ENCODE measurements at places on chromosomes 11 and 22. TPM values are rescaled to one million over a fixed set of nuclear protein-coding genes. Genes with fewer than 3 reads are reported as not detected.

- DNase-seq = peak; percentile 82
Measured at GRCh38 chr22:45553351-45554039, 50.8 kb downstream of the FBLN1 start.

The KRTAP5-11 gene
- not detected for total RNA-seq

DNA sequence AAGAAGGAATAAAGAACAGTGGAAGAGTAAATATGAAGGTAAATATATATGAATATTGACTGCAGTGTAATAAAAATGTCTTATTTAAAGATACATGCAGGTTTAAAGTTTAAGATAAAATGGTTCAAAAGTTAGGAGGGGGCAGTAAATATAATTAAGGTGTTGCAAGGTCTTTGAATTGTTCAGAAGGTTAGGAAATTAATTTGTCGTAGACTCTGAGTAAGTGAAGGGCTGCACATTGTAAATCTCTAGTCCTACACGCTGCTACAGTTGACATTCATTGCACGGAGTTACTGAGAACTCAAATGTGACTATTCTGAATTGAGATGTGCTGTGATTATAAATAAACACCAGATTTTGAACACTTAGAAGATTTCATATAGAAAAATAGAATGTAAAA lies 69.8 kb upstream of the PRODH start:
- no peak for DNase-seq

The TREH gene
- total RNA-seq = not detected

The DPAGT1 gene
- total RNA-seq = 43.6 TPM

DNA sequence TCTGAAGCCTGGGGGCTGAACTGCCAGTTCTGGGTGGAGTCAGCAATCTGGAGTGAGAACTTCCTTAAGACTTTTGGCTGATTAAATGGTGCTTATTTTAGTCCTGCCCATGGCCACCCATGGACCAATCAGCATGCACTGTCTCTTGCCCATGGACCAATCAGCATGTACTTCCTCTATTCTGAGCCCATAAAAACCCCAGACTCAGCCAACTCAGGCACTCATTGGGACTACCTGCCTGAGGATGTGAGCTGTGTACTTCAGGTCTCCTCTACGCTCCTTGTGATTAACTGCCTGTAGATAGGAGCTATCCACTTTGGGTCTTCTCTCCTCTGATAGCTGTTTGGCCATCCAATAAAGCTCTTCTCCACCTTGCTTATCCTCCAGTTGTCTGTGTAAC lies 342.3 kb upstream of the CCDC179 start:
- no peak for DNase-seq

DNA sequence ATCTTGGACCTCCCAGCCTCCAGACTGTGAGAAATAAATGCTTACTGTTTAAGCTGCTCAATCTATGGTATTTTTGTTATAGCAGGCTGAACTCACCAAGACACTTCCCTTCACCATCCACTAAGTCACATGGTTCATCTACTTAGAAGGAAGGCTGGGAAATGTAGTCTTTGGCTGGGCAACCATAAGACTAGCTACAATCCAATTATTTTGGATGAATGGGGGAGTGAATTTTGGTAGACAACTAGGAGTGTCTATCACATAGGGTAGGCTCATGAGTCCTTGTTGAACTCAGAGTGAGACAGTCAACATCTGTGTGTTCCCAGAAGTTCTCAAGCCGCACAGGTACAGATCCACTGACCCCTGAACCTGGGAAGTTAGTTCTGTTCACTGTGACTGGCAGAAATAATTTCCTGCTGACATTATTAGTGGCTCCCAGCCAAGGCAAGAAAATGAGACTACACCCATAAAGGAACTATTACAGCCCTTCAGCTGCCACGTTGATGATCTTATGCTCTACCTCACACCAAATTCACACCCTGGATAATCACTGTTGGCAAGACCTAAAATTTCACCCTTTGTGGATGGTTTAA lies 3.1 kb upstream of the SLC35C1 start:
- DNase-seq = no peak

GRCh38 chr11:111301842-111302118 lies 3.4 kb downstream of the POU2AF3 start:
- DNase-seq = no peak

DNA sequence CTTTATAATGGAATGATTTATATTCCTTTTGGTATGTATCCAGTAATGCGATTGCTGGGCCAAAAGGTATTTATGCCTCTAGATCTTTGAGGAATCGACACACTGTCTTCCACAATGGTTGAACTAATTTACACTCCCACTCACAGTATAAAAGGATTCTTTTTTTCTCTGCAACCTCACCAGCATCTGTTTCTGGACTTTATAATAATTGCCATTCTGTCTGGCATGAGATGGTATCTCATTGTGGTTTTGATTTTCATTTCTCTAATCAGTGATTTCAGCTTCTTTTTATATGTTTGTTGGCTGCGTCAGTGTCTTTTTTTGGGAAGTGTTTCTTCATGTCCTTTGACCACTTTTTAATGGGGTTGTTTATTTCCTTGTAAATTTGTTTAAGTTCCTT lies 679.3 kb downstream of the JRKL start:
- DNase-seq = no peak

The SOX6 gene
- 0.15 TPM for total RNA-seq

DNA sequence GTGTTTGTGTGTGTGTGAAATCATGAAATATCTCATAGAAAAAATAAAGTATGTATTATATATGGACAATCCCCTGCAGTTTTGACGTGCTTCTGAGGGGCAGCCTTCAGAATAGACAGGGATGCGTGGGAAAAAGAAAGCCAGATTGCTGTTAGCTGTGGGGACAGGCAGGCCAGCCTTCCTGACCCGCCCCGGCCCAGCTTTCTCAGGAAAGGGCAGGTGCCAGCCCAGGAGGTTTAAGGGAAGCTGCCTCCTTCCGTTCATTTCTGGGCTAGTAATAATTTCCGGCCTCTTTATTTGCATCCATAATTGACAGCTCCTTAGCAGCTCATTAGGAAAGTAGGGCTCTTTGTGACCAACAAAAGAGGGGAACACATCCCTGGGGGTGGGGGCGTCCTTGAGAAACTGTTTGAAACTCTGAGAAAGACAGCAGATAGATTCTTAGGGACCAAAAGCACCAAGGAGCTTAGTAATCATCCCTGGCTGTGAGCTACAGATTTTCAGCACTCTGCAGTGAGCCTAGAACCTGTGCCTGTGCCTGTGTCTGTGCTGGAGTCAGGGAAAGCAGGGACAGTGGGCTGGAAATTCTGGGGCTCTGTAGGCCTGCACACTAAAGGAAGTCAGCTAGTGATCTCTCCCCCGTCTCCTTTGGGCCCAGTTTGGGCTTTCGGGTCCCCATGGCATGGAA lies 632.9 kb upstream of the CADM1 start:
- no peak for DNase-seq

- DNase-seq = no peak
Measured at GRCh38 chr11:88507771-88508417, 170.4 kb upstream of the CTSC start.

The MUC6 gene
- not detected for total RNA-seq

The MS4A18 gene
- not detected for total RNA-seq

The SAA4 gene
- total RNA-seq = not detected

DNA sequence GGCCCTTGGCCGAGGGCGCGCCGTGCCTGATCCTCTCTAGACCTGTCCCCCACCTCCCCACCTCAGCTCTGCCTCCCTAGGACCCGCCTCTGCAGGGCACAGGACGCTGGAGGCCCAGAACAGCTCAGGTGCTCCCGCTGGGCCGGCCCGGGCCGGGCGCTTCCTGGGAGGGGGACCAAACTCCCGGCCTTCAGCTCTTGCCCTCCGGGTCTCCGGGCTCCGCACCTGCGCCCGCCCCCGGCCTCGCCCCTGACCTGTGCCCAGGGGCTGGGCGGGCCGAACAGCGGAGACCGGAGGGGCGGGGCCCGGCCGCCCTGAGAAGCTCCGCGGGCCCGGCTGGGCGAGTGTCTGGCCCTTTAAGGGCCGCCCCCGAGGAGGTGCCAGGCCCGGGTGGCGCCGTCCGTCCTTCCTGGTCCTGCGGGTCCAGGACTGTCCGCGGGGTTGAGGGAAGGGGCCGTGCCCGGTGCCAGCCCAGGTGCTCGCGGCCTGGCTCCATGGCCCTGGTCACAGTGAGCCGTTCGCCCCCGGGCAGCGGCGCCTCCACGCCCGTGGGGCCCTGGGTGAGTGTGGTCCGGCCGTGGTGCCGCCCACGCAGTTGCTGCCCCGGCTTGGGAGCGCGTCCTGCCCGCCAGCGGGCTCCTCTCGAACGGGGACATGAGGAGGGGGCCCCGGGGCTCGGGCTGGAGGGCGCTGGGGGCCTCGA lies at the start of gene SSH3:
Gene SSH3 (plus strand): TSS at position 399 of the 703 bp plus-strand sequence. CDS start 96 bp downstream, at position 495.
- DNase-seq = peak; percentile 84

- peak; percentile 31 for DNase-seq
Measured at GRCh38 chr22:20425566-20426258, 11.9 kb downstream of the SCARF2 start.

The SCUBE1 gene
- 1.2 TPM for total RNA-seq

The GAL gene
- 65.2 TPM for total RNA-seq

DNA sequence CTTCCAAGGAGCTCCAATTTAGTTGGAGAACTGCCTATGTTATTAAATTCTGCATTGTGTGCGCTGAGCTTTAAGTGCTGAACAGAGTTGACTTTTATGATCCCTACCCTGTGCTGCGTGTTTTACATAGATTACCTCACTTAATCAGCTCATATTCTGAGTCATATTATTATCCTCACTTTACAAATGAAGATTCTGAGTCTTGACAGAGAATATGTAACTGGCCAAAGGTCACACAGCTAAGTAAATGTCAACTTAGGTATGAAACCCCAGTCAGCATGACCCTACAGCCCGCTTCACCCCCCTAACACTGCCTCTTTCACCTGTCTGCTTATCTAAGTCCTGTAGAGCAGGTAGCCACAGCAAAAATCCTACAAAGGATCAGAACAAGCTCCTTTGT lies 19.8 kb upstream of the TMPRSS5 start:
- no peak for DNase-seq

The TRIM29 gene
- not detected for total RNA-seq

- peak; percentile 82 for DNase-seq
Measured at GRCh38 chr11:30914143-30914762, 328.1 kb upstream of the MPPED2 start.

- no peak for DNase-seq
Measured at GRCh38 chr22:50416996-50417395, 57.8 kb downstream of the SBF1 start.

GRCh38 chr22:47687346-47687655 lies 924.9 kb downstream of the TBC1D22A start:
- no peak for DNase-seq

DNA sequence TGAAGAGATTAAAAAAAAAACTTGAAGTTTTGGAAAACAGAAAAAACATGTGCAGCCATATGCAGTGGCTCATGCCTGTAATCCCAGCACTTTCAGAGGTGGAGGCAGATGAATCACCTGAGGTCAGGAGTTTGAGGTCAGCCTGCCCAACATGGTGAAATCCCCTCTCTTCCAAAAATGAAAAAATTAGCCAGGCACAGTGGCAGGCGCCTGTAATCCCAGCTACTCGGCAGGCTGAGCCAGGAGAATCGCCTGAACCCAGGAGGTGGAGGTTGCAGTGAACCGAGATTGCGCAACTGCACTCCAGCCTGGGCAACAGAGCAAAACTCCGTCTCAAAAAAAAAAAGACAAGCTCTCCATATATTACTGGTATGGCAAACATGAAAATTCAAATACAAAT lies 7.6 kb downstream of the DLG2 start:
- no peak for DNase-seq

DNA sequence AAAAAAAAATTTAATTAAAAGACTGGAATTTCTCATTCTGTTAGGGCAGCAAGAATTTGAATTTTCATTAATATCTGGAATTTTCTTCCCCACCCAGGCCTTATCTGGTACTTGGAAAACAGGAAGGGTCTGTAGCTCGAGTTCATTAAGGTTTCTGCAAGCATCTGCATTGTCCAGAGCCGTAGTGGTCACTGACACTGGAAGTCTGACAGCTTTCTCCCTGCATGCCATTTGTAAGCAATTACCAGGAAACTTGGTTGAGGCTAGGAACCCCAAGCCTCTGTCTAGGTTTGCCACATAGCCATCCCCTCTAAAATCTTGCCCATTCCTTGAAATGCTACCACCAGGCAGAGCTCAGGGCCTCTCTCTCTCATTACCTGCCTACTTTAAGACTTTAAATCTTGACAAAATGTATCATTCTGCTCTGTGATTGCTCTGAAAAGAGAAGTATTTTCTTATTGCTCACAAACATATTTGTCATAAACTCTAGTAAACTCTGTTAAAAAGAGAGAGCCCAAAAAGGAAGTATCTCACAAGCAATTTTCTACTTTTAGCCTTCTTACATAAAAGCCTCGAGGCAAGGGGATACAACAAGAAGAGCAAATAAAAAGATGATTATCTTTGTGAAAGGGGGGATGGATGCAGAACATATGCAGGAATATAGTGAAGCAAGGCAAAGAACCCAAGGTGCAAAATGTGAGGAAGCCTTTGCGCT lies 5.5 kb upstream of the PGM2L1 start:
- no peak for DNase-seq

GRCh38 chr11:101211407-101211975 lies 81.9 kb upstream of the PGR start:
- no peak for DNase-seq

- DNase-seq = no peak
Measured at GRCh38 chr11:46711303-46711702, 7.7 kb upstream of the F2 start.

The SHISAL1 gene
- total RNA-seq = 3.0 TPM

- DNase-seq = no peak
Measured at GRCh38 chr11:134752964-134753770, 341.1 kb upstream of the B3GAT1 start.

GRCh38 chr22:41028841-41029240 lies 63.6 kb upstream of the EP300 start:
- no peak for DNase-seq

GRCh38 chr11:35109041-35109440 lies 29.9 kb upstream of the CD44 start:
- no peak for DNase-seq

The POLR3H gene
- 68.2 TPM for total RNA-seq

- peak; percentile 89 for DNase-seq
Measured at GRCh38 chr22:31084811-31085492, 3.8 kb downstream of the SMTN start.

The ZNF215 gene
- total RNA-seq = 18.2 TPM

DNA sequence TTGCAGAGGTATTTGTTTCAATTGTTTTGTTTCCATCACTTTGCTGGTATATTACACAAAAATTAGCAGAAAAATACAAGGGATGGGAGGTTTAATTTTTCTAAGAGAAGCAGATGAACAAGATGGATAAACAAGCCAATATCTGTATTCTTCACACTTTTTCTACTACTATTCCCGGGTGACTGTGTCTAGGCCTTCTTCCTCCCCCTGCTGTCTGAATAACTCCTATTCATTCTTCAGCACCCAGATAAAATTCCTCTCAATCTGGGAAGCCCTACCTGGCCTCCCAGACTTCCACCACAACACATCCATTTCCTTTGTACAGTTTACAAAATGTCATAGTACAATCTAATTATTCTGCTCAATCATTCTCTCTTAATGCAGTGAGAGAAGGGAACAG lies 666.6 kb upstream of the TENM4 start:
- no peak for DNase-seq

DNA sequence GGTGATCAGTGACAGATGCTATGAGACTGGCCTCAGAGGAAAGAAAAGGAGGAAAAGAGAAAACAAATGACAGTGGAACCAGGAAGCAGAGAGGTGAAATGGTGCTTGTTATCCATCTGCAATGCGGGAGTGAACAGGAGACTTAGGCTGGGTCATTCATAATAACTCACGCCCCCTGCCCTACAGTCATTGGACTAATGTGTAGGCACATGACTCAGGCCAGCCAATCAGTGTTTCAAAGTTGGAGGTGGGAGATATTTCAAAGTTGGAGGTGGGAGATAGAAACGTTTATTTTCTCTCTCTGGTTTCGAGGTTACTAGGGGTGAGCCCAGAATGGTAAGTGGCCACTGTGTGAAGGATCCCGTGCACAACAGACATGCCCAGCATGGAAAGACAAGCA lies 30.3 kb downstream of the SLC22A6 start:
- DNase-seq = no peak

The SNX32 gene
- 1.2 TPM for total RNA-seq
